Hematopoietic multipotent progenitor cell treated with erythropoietin and hydrocortisone succinate and interleukin-3 and kit ligand, for 4 days (in vitro differentiated cells): ENCODE measurements at places on chromosomes 13 and 19.

DNA sequence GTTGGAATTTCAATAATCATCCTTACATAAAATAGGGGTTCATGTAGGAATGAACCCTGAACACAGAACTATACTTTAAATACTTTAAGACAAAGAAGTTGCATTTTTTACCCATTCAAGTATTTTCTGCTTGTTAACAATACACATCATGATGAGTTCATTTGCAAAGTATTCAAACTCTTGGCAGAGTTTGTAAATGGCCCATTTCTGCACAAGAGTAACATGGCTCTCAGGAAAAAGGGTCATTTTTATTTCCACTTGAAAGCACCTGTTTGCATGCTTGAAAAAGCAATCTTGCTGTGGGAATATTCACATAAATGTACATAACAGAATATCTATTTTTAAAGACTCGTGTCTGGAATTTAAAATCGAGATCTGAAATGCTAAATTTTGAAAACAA, 18.1 kb downstream of the ESD start:
- DNase-seq, result no peak

DNA sequence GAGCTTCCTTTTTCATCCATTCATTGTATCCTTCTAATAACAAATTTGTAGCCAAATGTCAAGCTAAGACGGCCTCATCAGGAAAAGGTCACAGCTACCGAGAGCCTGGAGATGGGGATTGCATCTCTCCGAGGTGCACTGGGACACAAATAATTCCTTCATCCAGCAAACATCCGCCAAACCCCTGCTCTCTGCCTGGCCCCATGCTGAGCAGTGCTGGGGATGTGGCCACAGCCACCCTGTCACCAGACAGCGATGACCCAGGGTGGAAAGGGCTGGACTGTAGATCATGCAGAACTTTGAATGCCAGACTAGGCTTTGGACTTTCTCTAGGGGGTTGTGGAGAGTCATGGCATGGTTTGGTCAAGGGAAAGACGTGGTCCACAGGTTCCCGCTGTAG, 1.9 kb downstream of the TOMM40 start:
- DNase-seq, result no peak

- DNase-seq, result no peak
Observed at GRCh38 chr13:40618581-40619478, 47.6 kb downstream of the FOXO1 start.

DNA sequence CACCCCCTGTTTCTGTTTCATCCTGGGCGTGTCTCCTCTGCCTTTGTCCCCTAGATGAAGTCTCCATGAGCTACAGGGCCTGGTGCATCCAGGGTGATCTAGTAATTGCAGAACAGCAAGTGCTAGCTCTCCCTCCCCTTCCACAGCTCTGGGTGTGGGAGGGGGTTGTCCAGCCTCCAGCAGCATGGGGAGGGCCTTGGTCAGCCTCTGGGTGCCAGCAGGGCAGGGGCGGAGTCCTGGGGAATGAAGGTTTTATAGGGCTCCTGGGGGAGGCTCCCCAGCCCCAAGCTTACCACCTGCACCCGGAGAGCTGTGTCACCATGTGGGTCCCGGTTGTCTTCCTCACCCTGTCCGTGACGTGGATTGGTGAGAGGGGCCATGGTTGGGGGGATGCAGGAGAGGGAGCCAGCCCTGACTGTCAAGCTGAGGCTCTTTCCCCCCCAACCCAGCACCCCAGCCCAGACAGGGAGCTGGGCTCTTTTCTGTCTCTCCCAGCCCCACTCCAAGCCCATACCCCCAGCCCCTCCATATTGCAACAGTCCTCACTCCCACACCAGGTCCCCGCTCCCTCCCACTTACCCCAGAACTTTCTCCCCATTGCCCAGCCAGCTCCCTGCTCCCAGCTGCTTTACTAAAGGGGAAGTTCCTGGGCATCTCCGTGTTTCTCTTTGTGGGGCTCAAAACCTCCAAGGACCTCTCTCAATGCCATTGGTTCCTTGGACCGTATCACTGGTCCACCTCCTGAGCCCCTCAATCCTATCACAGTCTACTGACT, at the start of gene KLK3:
Gene KLK3 (plus strand): TSS at position 280 of the 775 bp plus-strand sequence. CDS start 41 bp downstream, at position 321.
- DNase-seq, result no peak

- DNase-seq, result no peak
Observed at GRCh38 chr13:110132225-110132982, 174.6 kb downstream of the COL4A1 start.

- peak; percentile 56 for DNase-seq
Observed at GRCh38 chr19:10510301-10510802, 6.9 kb downstream of the S1PR5 start.

DNA sequence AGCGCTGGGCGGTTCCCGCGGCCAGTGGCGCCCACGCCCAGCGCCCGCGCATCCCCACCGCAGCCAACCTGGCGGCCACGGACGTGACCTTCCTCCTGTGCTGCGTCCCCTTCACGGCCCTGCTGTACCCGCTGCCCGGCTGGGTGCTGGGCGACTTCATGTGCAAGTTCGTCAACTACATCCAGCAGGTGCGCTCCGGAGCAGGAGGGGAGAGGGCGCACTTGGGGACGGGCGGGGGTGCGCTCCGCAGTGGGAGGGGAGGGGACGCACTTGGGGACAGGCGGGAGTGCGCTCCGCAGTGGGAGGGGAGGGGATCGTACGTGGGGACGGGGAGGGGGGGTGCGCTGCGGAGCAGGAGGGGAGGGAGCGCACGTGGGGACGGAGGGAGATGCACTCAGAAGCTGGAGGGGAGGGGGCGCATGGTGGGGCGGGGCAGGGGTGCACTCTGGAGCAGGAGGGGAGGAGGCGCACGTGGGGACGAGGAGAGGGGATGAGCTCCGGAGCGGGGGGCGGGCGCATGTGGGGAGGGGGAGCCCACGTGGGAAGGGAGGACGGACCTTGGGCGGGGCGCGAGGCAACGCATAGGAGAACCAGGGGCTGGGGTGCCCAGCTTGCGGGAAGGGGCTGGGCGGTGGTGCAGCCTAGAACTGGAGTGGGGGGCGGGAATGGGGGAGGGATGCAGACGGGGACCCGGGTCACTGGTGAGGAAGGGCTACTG, 1.5 kb downstream of the KISS1R start:
- DNase-seq, result no peak

DNA sequence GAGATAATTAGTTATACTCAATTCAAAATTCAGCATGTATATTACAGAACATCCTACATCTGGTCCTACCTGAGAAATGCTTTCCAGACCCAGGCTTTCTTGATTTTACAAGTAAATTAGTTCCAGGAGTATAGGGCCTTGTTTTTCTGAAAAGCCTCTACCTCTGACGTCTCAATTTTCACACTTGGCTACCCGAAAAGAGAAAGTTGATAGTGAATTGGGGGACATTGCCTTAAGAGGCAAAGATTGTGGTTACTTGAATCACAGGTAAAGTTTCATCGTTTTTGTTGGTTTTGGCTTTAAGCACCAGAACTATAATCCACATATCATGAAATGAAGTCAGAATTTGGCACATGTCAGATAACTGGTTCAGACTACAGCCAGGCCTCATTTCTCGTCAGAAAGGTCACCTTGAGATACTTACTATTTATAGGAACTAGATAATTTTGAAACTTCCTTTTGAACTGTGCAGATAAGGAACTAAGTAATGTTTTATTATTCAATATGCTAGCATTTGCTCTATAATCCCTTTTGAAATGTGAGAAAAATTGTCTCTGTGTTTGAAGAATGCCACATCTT, 30.8 kb downstream of the FAM124A start:
- peak; percentile 41 for DNase-seq

GRCh38 chr19:14530005-14530348, 583 bp downstream of the TECR start:
- DNase-seq, result no peak

GRCh38 chr13:30235216-30235615, 72.1 kb downstream of the KATNAL1 start:
- peak; percentile 28 for DNase-seq

GRCh38 chr19:45250832-45251451, at the start of gene MARK4:
TSS of gene MARK4 (plus strand) at chr19:45251271. CDS start at chr19:45251589, 318 bp downstream.
- DNase-seq, result peak; percentile 78

DNA sequence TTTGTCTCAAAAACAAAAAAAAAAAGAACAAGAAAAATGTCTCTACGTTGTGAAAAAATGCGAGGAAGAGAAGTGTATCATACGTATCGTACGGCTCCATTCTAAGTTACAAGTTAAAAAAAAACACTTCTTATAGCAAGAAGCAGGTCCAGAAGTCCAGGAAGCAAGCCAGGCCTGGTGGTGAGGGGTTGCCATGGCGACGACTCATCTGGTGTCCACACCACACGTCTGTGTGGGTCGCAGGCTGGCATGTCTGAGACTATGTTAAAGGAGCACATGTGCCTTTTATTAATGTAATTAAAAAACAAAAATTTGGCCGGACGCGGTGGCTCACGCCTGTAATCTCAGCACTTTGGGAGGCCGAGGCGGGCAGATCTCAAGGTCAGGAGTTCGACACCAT, 5.9 kb downstream of the MED16 start:
- DNase-seq, result peak; percentile 37

- DNase-seq, result peak; percentile 77
Observed at GRCh38 chr19:48308631-48309586, 16.4 kb upstream of the EMP3 start.

GRCh38 chr13:35690581-35691207, 214.2 kb upstream of the MAB21L1 start:
- no peak for DNase-seq

DNA sequence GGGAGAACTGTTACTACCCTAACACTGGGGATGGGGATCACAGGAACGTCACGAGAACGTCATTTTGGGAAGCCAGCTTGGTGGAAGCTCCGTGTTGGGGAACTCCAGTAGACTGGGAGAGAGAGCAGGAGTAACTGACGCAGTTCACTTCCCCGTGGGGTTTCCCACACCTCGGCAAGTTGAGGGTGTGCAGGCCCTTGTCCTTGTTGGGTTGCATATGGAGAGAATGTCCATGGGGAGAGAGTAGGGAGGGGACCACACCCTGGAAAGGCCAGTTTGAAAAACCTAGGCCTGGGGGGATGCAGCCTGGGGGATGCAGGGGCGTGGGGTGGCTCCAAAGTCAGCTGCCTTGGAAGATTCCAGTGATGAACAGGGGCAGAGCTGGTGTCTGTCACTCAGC, 50.7 kb upstream of the MCF2L start:
- DNase-seq, result no peak

- peak; percentile 38 for DNase-seq
Observed at GRCh38 chr13:21297447-21297846, 121.0 kb downstream of the MRPL57 start.

- no peak for DNase-seq
Observed at GRCh38 chr19:18769989-18770528, 21.0 kb downstream of the COMP start.

DNA sequence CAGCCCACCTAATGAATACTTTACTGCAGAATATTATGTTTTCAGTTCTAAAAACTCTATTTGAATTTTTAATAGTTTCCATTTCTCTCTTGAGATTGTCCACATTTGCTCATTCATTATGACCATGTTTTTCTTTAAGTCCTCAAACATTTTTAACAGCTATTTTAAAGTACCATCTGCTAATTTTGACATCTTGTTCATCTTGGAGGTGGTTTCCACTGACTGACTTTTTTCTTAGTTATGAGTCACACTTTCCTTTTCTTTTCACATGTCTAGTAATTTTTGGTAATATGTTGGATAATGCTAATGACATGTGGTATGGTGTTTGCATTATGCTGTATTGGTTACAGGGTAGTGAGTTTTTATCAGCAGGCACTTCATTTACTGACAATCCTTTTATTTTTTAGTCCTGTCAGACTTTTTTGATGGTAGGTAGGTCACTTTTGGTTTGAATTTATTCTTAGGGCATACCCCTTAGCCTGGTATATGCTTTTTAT, 15.4 kb upstream of the ESD start:
- DNase-seq, result no peak

GRCh38 chr13:102682211-102682610, 12.6 kb downstream of the METTL21C start:
- DNase-seq, result no peak

DNA sequence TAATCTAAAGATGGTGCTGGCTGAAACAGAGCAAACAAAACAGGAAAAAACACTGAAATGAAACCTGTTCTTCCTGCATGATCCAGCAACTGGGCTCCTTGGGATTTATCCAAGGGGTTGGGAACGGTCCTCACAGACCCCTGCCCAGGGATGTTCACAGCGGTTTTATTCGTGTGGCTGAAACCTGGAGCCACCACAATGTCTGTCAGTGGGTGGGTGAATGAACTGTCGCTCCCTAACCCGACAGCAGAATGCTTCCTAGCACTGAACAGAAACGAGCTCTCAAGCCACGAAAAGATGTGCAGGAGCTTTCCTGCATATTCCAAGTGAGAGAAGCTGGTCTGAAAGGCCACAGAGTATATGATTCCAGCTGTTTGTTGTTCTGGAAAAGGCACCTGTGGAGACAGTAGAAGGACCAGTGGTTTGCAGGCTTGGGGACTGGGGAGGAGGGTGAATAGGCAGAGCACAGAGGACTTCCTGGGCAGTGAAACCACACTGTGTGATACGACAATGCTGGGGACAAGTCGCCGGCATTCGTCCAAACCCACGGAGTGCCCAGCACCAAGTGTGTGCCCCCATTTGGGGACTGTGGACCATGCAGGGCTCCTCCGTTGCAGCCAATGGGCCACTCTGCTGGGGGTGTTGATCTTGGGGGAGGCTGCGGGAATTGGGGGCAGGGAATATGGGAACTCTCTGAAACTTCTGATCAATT, 73.9 kb downstream of the TEX29 start:
- DNase-seq, result no peak

DNA sequence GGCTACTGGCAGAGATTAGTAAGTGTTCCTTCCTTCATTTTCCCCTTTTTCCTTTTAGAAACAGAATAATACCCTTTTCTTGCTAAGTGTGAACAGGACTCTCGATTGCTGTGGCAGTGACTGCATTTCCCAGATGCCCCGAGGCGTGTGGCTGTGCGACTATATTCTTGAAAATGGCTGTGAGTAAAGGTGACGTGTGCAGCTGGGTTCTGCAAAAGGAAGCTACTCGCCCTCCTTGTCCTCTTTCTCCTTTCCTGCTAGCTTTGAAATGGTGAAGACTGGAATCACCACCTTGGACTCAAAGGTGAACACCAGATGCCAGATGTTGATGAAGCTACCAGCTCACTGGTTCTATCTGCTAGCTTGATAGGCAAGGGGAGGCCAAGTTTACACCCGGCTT, 121.4 kb downstream of the MIPEP start:
- no peak for DNase-seq

DNA sequence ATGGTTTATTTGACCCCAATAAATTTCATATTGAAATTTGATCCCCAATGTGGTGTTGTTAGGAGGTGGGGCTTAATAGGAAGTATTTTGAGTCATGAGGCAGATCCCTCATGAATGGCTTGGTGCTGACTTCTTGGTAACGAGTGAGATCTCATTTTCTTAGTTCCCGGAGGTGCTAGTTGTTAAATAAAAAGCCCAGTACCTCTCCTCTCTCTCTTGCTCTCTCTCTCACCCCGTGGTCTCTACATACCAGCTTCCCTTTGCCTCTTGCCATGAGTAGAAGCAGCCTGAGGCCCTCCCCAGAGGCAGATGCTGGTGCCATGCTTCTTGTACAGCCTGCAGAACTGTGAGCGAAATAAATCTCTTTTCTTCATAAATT, 39.4 kb upstream of the KATNAL1 start:
- no peak for DNase-seq

GRCh38 chr13:26705536-26705935, 55.0 kb downstream of the GPR12 start:
- no peak for DNase-seq
